ENCODE measurements at places on chromosomes 7 and 10. TPM values are rescaled to one million over a fixed set of nuclear protein-coding genes. Genes with fewer than 3 reads are reported as not detected.

DNA sequence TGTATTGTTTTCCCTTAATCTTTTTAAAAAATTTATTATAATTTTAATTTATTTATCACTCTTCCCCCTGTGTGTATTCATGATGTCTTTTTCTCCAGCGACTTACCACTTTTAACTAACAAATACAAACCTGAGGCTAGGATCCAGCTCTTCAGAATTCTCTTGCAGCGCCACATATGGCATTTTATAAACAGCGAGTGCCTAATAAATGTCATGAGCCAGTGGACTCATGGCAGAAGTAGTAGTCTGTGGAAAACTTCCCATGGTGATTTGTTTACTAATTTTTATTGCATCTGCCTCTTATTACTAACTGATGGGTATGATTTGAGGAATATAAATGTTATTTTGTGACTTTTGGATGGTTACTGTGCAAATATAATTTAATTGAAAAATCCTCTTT is 102.9 kb downstream of the EXOC4 start:
- no peaks in the 10 kb centered on the region for H3K27me3 ChIP-seq
- H3K4me1 ChIP-seq = peaks cover 9% of the 10 kb centered on the region
- no peak for DNase-seq
- H3K27ac ChIP-seq = no peak overlapping the region

- H3K36me3 ChIP-seq = peaks cover 6% of the 10 kb centered on the region
- H3K4me3 ChIP-seq = no peak overlapping the region
- H3K27me3 ChIP-seq = no peaks in the 10 kb centered on the region
- no peaks in the 10 kb centered on the region for H3K4me1 ChIP-seq
Observed at GRCh38 chr10:44804661-44805060, 106.5 kb upstream of the TMEM72 start.

- DNase-seq = no peak
- no peaks in the 10 kb centered on the region for H3K27me3 ChIP-seq
- no peak overlapping the region for H3K27ac ChIP-seq
- no peaks in the 10 kb centered on the region for H3K4me1 ChIP-seq
- peaks cover 7% of the 10 kb centered on the region for H3K36me3 ChIP-seq
Observed at GRCh38 chr10:71366690-71367089, 30.0 kb upstream of the CDH23 start.

- H3K36me3 ChIP-seq = no peaks in the 10 kb centered on the region
- H3K27ac ChIP-seq = no peak overlapping the region
- no peak for DNase-seq
- no peak overlapping the region for H3K4me3 ChIP-seq
- no peaks in the 10 kb centered on the region for H3K27me3 ChIP-seq
Observed at GRCh38 chr7:18109762-18110161, 82.1 kb upstream of the PRPS1L1 start.

DNA sequence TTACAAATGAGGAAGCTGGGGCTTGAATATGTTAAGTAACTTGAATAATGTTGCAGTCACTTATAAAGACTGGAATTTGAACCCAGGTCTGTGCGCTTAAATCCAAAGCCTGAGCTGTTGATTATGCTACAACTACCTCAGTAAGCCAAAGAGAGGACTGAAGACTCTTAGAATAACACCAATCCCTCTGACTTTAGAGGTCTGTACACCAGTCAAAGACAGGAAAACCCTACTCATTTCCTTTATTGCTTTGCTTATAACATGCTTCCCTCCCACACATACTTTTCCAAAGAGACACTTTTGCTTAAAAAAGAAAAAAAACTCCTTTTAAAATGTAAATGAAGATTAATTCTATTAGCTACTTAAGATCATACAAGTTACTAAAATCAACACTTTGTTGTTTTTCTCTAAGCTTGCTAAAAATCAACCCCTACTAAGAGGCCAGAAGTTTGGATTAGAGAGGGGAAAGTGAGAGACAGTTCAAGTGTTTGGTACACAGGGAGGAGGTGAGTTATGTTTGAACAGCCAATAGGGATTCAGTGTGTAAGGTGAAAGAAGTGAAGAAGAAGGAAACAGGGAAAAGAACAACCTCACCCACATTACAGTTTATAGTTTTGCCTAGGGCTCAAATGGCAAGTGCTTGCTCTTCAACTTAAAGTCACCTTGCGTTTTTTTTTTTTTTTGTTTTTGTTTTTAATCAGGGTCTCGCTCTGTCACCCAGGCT is 74.8 kb downstream of the MDH2 start:
- H3K4me1 ChIP-seq = no peaks in the 10 kb centered on the region
- no peak overlapping the region for H3K27ac ChIP-seq
- no peaks in the 10 kb centered on the region for H3K27me3 ChIP-seq
- no peaks in the 10 kb centered on the region for H3K36me3 ChIP-seq

DNA sequence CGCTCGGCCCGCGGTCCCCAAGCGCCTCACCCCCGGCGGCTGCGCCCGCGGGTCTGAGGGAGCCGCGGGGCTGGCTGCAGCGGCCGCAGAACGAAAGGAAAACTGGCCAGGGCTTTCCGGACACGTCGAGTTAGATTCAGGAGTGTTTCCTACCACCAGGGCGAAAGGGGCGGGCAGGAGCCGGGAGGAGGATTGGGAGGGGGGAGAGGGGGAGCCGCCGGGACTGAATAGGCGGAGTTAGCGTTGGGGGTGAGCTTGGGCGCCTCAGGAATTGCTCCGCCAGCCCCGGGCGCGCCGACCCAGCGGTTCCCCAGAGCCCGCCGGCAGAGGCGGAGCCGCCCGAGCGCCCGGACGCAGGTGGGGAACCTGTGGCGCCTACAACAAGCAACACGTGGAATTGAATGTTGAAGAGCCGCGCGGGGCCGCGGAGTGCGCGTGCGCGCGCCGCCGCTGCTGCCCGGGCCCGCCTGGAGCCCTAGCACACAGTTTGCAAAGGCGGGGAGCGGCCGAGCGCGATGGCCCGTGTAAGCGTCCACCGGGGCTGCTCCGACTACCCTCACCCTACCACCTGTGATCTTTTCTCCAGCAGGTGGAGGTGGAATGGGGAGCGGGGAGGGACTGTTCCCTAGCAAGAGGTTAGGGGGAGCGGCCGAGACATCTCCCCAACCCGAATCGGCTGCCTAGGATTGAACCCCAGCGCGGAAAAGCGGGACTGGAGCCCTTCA is at the start of gene CADPS2:
CADPS2 (minus strand) TSS at position 104 of the 725 bp plus-strand sequence. CDS start 123 bp downstream, outside the sequence.
- H3K4me3 ChIP-seq = peak within 1 kb of the TSS; percentile 93
- H3K4me1 ChIP-seq = no peaks in the 10 kb centered on the region
- DNase-seq = peak; percentile 83
- H3K27me3 ChIP-seq = peaks cover 5% of the 10 kb centered on the region
- H3K36me3 ChIP-seq = no peaks in the 10 kb centered on the region
- H3K27ac ChIP-seq = no peak within 1 kb of the TSS

DNA sequence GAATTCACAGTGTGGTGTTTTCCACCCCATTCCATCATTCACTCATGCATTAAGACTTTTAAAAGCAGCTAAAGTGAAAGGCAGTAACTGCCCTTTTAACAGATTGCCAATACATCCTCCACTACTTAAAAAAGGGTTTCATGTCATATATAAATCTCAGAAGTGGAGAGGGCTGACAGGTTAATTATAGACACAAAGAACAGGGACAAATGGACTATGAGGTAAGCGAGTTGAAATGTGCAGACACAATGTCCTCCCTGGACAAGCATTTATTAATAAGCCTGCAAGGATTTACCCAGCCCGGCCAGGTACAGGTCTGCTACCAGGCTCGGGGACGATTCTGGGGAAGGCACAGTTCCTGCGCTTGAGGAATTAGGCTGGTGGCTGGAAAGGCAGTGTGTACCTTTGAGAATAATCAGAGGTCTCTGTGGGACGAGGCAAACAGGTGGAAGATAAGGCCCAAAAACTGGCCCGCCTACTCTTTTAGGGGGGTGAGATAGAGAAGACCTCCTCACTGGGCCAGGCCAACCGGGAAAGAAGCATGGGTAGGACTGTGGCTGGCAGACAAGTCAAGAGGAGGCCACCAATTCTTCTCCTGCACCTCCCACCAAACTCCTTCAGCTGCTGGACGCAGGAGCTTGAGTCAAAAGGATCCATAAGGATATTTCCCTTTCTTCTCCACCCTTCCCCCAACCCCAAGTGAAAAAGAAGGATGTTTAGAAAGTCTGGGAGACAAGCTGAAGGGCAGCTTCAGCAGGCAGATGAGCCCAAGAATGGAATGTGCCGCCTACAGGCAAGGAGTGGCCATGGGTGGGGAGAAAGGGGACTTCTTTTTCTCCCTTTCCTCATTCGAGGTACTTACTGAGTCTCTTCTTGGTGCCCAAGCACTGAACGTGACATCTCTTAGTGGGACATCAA is 1.5 kb downstream of the PDLIM1 start:
- peak overlapping the region; percentile 93 for H3K4me3 ChIP-seq
- no peaks in the 10 kb centered on the region for H3K36me3 ChIP-seq
- H3K27me3 ChIP-seq = no peaks in the 10 kb centered on the region

DNA sequence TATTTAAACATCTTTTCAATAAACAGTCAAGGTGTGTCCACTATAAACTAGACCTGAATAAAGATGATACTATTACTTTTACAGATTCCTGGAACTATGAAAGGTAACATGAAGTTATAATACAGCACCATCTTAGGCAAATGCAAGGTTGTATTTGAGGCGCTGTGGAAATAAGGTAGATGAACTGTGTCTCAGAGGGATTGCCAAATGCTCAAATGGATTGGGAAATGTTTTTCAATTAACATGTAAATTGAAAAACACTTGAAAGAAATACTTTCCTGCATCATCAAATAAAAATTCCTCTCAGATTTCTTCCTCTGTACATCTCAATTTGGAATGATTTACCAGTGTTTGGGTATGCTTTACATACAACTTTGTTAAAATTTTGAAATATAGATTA is 139.4 kb downstream of the DKK1 start:
- peaks cover 3% of the 10 kb centered on the region for H3K4me1 ChIP-seq
- H3K4me3 ChIP-seq = no peak overlapping the region
- H3K36me3 ChIP-seq = no peaks in the 10 kb centered on the region
- H3K27ac ChIP-seq = no peak overlapping the region
- no peaks in the 10 kb centered on the region for H3K27me3 ChIP-seq

- H3K4me1 ChIP-seq = no peaks in the 10 kb centered on the region
- H3K27me3 ChIP-seq = no peaks in the 10 kb centered on the region
- no peaks in the 10 kb centered on the region for H3K36me3 ChIP-seq
- no peak overlapping the region for H3K4me3 ChIP-seq
- H3K27ac ChIP-seq = no peak overlapping the region
Observed at GRCh38 chr7:44914992-44915607, 29.8 kb upstream of the PURB start.

DNA sequence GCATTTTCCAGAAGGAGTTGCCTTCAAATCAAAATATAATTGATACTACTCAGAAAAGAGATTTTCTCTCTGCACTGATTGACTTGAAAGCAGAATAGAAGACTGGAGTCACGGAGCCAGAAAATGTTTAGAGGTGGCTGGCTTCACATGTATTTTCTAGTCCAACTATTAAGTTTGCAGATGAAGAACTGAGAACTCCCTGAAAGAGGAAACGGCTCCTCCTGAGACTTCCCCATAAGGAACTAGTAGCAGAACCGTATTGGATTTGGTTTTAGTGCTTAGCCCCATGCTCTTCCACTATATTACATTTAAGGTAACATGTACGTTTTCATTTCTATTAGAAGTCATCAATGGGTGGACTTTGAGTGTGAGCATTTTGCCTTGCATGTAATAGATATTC is 946.3 kb downstream of the CNTNAP2 start:
- H3K27me3 ChIP-seq = no peaks in the 10 kb centered on the region
- H3K36me3 ChIP-seq = no peaks in the 10 kb centered on the region
- DNase-seq = no peak
- no peak overlapping the region for H3K27ac ChIP-seq
- no peak overlapping the region for H3K4me3 ChIP-seq
- no peaks in the 10 kb centered on the region for H3K4me1 ChIP-seq

MINDY4 gene
- 3.1 TPM for total RNA-seq

ASL gene
- 31.9 TPM for total RNA-seq

SEMA4G gene
- 8.5 TPM for total RNA-seq

FAM237B gene
- not detected for total RNA-seq

VSIR gene
- total RNA-seq = 0.31 TPM

Measured in H9 (cell line).